ENCODE measurements at places on chromosomes 6 and 20.
A peak's percentile ranks its signal among the peaks of the same experiment; 100 is the strongest.

DNA sequence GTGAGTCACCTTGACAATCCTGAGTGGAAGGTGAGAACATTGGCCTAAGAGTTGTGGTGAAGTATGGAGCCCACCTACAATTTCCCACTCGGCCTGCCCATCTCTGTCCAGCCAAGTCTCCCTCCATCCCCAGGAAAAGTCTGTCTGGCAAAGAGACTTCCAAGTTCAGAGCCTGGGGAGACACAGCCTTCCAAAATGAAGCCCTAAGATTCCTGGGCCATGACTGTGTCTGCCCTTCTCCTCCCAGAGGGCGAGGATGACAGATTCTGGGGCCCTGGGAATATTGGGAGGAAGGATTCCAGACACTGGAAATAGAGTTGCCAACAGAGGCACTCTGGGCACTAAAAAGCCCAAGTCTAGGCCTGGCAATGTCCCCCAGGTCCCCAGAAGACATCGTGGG, 176.8 kb downstream of the NFATC2 start:
- peak; percentile 96 for DNase-seq

DNA sequence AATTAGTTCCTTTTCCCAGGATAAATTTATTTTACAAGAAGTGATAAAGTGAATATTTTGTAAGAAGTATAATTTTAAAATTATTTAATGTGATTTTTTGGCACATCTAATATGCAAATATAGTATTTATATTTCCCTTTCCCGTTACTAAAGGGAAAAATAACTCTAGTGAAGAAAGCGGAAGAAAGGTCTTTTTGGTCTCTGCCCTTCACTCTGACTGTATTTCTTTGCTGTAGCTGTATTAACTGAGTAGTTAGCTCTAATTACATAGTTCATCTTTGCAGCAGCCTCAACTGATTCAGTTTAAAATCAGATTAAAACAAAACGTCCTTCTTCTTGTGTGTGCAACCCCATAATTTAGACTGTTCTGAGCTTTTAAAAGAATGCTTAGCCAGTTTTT, 57.4 kb upstream of the RNF144B start:
- no peak for DNase-seq

GRCh38 chr6:37698264-37699137, 818 bp upstream of the MDGA1 start:
- peak; percentile 60 for DNase-seq

GRCh38 chr20:57263801-57264792, 2.3 kb downstream of the BMP7 start:
- no peak for DNase-seq

DNA sequence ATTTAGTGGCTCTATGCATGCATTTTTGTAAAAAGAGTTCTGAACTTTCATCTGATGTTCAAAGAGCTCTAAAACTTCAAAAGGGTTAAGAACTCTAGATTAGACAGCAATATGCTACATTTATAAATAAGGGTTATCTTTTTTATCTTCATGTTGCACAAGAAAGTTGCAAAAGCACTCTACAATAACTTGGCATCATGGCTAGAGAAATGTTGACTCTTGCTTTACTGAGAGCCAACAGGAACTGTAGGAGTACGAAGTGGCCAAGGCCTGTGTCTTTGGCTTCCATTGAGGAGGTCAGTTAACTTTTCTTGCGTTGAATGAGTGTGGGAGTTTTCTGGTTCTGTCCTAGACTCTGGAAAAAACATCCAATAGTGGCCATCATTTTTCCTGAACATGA, 516.9 kb downstream of the TFAP2B start:
- DNase-seq, result no peak

GRCh38 chr20:32652739-32653526, 20.8 kb downstream of the C20orf203 start:
- peak; percentile 53 for DNase-seq

GRCh38 chr20:9143926-9144325, 75.0 kb downstream of the PLCB4 start:
- DNase-seq, result no peak

- DNase-seq, result no peak
Observed at GRCh38 chr6:108068618-108069017, 5.9 kb downstream of the OSTM1 start.

DNA sequence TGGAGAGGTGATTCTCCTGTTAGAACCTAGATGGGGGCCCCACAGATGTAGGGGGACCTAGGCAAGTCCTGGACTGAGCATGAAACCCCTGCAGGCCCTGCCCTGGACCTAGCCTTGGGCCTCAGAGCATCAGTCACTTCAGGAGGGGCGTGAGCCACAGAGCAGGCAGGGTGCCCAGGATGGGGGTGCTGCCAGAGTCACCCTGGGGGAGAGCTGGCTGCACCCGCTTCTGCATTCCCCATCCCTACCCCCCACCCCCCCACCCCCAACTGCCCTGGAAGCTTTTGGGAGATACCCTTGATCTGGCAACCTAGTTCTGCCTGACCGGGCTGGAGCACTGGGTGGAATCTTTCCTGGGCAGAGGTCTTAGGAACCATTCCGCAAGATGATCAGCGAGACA, 125.6 kb downstream of the GRM4 start:
- no peak for DNase-seq

DNA sequence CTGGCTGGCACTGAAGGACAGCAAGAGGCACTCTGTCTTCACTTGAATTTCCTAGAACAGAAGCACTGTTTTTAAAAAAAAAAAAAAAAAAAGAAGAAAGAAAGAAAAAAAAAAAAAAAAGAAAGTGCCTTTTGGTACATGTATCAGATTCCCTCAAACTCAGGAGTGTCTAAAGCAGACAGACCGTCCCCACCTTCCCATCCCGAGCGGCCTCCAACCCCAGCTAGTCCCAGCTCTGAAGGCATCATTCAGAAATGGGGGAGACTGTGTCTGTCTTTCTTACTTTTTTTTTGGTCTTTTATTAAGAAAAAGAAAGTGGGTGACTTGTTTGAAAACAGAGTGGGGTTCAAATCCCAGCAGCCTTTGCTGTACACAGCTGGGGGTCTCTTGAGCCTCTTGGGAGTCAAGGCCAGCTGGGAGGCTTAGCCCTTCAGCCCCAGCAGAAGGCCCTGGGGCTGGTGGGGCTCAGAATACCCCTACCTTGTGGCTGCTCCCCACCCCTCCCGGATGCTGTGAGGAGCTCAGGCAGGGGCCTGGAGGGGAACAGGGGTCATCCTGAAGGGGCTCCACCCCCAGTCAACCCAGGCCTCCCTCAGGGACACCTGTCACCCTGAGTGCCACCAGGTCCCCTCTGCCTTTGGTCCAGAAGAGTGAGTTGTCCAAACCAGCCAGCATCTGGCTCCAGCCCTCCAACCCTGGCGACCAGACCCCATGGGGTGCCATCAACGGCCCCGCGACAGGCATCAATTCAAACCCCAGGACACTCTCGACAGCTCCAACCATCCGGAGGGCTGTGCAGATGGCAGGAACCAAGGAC, 128.3 kb downstream of the TAF4 start:
- DNase-seq, result no peak

DNA sequence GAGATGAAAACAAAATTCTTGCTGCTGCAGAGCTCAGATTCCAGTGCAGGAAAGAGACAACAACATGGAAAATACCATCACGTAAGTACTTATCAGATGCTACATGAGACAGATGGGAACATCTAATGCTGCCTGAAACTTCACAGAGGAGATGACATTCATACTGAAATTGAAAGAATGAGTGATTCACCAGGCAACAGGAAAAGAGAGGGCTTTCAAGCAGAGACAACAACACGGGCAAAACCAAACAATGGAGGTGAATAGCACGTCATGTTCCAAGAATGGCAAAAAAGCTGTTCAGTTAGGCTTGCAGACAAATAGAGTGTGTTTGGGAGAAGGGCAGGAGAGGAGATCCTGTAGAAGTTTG, 39.3 kb downstream of the GTF2H5 start:
- DNase-seq, result peak; percentile 26

All from HCEC 1CT (cell line).